ENCODE measurements at places on chromosomes 5 and 9. TPM values are rescaled to one million over a fixed set of nuclear protein-coding genes. Genes with fewer than 3 reads are reported as not detected.
A peak's percentile ranks its signal among the peaks of the same experiment; 100 is the strongest.

The MSMP gene
- polyA plus RNA-seq: not detected

The FOXD4L3 gene
- not detected for polyA plus RNA-seq

The ADGRD2 gene
- 0.17 TPM for polyA plus RNA-seq

- DNase-seq: no peak
Observed at GRCh38 chr5:16480821-16481538, 15.4 kb upstream of the ZNF622 start.

- no peak for DNase-seq
Observed at GRCh38 chr5:176793343-176793699, 17.0 kb upstream of the UNC5A start.

The NEUROG1 gene
- not detected for polyA plus RNA-seq

- no peak for DNase-seq
Observed at GRCh38 chr5:33841891-33842290, 49.9 kb downstream of the ADAMTS12 start.

DNA sequence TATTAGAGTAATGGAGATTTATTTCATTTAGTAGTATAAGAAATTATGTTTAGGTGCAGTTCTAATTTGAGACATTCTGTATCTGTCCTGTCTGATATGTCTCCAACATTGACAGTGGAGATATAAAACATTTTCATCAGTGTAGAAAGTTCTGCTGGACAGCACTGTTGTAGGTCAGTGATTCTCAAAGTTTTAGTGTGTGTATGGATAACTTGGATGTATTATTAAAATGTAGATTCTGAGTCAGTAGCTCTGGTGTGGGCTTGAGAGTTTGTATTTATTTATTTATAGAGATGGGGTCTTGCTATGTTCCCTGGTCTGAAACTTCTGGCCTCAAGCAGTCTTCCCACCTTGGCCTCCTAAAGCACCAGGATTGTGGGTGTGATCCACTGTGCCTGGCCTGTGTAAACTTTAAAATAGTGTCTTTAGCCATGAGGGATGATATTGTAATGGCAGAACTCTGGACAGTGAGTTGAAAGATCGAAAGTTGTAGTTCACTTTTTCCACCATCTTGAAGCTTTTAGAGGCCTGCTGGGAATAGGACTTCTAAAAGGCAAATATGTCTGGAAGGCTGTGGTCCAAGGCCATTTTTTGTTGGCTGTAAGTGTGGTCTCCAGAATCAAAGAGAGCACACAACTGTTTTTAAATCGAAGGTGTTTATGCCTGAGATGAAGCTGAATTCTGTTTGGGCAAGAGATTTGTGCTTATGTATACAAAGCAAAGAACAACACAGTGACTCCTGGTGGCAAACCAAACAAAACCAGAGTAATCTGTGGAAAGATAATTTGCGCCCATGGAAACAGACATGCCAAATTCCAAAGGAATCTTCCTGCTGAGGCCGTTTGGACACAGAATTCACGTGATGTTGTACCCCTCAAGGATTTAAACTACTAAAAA is 12.4 kb downstream of the UBAP1 start:
- DNase-seq: no peak

DNA sequence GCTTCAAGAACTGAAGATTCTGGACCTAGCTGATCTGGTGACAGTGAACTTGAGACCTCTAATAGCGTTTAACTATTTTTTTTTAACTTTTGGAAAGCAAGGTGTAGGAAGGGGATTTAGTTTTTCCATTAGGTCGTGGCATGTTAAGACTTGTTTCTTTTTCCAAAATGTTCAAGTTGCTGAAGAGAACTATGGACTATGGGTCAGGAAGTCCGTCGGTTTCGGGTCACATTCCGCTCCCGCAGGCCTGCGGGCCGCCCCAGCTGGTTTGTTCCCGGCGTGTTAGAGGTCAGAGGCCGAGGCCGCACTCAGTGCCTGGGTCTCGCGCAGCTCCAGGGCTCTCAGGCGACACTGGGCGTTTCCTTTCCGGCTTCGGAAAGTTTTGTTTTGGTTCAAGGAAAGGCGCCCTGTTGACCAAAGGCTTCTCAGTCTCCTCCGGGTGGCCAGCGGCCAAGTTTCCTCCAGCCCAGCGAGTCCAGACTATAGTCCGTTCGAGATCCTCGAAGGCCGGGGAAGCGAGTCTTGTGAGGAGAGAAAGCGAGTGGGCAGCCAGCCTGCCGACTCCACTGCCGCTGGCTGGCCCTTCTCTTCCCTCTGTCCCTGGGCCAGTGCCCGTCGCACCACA is 586 bp upstream of the FCHO2 start:
- no peak for DNase-seq

The MRPL50 gene
- 23.2 TPM for polyA plus RNA-seq

GRCh38 chr5:73327908-73328455 is 120.6 kb downstream of the FOXD1 start:
- DNase-seq: no peak

DNA sequence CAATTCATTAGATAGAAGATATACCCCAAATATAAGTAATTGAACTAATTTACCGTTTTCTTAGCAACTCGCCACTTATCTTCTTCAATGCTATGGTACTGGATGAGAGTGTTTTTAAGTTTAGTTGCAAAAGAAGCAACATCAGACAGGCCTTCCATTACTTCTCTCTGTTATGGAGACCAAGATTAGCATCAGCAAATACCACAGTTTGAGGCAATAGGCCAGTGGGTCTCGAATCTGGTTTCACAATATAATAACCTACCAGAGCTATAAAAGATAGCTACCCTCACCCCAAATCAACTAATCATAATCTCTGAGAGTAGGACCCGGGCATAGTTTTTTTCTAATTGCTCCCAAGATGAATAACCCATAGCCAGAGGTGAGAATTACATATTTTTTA is 5.1 kb downstream of the STARD4 start:
- DNase-seq: no peak

DNA sequence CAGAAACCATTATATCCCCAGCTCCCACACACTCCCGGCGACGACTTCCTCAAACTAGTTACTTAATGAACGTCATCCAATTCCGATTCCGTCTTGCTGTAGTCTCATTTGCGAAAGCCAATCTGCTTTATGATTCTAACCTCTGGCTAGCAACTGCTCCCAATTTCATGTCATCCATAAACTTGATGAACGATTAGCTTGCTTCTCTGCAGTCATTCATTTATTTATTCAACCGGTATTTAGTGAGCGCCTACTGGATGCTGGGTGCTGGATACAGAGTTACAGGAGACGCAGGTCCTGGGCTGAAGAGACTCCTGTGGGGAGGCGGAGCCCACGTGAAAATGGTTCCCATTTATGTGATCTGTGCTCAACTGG is 46.2 kb downstream of the TSPAN17 start:
- DNase-seq: no peak

DNA sequence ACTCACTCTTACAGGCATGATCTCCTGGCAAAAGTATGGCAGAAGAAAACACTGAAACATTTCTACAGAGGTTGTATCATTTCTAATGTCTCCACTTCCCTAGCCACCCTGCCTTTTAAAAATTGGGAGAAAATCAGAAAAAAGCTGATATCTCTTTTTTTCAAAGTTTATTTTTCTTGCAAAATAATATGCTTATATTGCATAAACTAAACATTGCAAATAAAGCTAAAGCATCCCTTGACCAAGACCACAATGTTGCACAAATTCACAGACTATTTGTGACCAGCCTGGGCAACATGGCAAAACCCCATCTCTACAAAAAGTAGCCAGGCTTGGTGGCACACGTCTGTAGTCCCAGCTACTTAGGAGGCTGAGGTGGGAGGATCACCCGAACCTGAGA is 183.3 kb upstream of the ELAVL2 start:
- DNase-seq: no peak

DNA sequence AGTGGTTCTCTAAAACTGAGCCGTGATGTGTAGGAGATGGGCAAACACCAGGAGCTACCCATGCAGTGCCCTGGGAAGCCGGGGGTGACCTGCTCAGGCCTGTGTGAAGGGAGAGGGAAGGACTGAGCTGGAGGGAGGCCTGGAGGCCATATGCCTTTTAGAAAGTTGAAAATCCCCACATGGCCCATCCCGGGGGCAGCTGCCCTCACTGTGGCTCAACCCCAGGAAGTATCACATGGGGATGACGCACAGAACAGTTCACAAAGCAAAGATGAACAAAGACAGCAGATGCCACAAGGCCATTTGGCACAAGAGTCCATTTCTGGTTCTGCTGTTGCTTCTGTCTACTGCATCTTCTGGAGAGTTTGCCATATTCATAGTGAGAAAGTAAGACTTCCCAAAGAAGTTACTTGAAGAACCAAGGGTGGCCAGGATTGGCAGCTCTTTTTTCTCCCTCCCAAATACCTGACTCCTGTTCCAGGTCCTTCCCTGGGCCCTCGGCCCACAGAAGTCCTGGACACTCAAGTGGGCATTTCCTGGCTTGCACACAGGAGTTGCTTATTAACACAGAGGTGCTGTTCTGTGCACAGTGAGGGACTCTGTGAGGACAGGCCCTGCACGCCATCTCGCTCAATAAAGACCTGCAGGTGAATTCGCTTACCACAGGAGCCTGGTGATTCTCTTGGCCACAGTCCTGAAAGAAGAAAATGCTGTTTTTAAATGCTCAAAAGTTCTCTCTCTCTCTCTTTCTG is 25.1 kb downstream of the ACSL6 start:
- no peak for DNase-seq

GRCh38 chr5:64947031-64947430 is 178.3 kb downstream of the CWC27 start:
- DNase-seq: no peak

The INSL6 gene
- 1.1 TPM for polyA plus RNA-seq

GRCh38 chr9:20563917-20564316 is 58.4 kb downstream of the MLLT3 start:
- DNase-seq: no peak

DNA sequence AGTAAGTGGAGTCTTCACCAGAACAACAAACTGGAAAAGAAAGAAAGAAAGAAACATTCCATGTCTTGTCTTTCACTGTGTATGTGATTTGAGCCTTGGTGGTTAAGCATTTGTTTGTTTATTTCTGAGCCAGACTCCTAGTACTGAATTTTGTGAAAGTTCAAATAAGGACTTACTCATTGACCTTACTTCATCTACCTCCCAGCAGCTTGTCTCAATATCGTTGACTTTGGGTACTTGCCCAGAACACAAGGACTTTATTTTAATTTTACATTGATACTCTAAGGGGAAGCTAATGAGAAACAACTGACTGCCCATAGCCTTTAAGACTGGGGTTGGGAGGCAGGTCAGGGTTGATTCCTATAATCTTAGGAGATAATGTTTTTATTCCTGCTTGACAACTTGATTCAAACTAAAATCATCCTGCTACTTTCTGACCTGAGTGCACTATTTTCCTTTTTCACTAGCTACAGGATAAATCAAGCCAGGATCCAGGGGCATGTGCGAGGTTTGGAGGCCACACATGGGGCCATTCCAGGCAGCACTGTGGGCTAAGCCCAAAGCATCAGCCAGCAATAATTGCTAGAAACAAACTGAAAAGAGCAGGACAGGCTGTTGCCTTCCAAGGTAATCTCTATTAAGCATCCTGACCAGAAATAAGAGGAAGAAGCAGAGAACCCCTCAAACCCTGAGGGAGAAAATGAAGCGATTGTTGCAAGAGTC is 138.9 kb upstream of the RUSC2 start:
- peak; percentile 18 for DNase-seq

- DNase-seq: no peak
Observed at GRCh38 chr9:135817951-135818717, 89.2 kb downstream of the CAMSAP1 start.

The BTNL8 gene
- polyA plus RNA-seq: 0.89 TPM

- DNase-seq: no peak
Observed at GRCh38 chr5:34865091-34865490, 26.1 kb downstream of the TTC23L start.

DNA sequence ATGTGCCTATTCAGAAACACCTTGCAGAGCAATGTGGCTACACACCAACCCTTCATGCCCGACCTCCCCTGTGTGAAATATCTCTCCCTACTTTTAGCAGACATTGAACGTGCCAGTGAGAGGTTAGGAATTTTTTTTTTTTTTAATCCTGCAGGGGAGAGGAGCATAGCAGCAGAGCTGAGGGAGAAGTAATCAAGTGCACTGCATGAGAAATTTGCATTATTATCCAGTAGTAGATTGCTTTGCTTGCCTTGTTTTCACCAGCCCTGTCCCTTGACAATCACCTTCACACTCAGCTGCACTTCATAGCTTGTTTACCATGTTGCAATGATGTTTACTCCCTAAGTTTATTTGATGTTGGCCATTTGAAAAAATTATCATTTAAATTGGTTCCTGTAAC is 489.6 kb upstream of the ZNF608 start:
- DNase-seq: no peak

- no peak for DNase-seq
Observed at GRCh38 chr5:152488869-152489268, 83.8 kb upstream of the NMUR2 start.

The HCN1 gene
- not detected for polyA plus RNA-seq

The STING1 gene
- polyA plus RNA-seq: 24.7 TPM

The TMEM171 gene
- 5.9 TPM for polyA plus RNA-seq

DNA sequence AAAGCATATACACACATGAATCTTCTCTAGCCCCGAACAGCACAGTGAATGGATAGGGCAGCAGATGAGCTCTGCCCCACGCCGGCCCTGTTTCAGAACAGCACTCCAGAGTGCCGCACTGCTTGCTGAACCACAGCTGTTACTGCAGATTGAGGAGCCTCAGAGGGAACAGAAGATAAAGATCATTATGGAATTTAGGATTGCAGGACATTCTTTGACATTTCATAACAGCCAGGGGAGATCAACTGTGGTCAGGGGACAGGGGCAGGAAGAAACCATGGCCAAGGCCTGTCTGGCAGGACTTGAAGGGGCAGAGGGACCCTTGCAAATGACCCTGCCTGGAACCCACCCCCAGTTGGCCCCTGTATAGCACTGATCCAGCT is 20.6 kb downstream of the IRF1 start:
- no peak for DNase-seq

The ACSL6 gene
- polyA plus RNA-seq: 1.8 TPM

DNA sequence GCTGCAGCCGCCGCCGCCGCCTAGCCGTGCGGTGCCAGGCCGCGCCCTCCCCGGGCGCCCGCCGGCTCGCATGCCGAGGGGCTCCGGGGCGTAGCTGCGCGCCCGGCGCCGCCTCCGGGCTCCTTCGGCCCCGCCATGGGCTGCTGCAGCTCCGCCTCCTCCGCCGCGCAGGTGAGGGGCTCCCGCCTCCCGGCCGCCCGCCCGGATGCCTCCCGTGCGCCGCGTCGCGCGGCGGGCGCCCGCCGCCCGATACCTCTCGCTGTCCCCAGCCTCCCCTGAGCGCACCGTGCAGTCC is 230 bp downstream of the SLC44A1 start:
- DNase-seq: no peak

DNA sequence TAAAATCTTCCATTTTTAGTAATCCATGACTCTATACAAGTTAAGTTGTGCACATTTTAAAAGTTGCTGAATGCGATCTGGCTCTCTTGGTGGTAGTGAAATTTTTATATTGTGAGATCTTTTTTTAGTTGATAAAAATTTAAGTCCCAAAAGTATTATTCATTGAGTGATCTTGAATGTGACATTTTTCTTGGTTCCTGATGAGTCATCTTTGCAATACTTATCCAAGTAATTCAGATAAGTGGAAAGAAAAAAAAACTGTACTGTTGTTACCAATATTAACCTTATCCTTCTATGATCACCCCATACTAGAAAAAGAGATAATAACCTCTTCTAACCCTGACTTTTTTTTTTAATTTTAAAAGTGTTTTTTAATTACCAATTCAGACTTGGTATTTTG is 601.3 kb downstream of the PSAT1 start:
- no peak for DNase-seq

The CDO1 gene
- polyA plus RNA-seq: 23.7 TPM

- DNase-seq: no peak
Observed at GRCh38 chr9:21679432-21679831, 123.0 kb upstream of the MTAP start.

Measured in renal cortex interstitium (tissue), 15 donors.